Spleen (tissue), 13 donors: ENCODE measurements at places on chromosomes 7 and 10. TPM values are rescaled to one million over a fixed set of nuclear protein-coding genes. Genes with fewer than 3 reads are reported as not detected.

DNA sequence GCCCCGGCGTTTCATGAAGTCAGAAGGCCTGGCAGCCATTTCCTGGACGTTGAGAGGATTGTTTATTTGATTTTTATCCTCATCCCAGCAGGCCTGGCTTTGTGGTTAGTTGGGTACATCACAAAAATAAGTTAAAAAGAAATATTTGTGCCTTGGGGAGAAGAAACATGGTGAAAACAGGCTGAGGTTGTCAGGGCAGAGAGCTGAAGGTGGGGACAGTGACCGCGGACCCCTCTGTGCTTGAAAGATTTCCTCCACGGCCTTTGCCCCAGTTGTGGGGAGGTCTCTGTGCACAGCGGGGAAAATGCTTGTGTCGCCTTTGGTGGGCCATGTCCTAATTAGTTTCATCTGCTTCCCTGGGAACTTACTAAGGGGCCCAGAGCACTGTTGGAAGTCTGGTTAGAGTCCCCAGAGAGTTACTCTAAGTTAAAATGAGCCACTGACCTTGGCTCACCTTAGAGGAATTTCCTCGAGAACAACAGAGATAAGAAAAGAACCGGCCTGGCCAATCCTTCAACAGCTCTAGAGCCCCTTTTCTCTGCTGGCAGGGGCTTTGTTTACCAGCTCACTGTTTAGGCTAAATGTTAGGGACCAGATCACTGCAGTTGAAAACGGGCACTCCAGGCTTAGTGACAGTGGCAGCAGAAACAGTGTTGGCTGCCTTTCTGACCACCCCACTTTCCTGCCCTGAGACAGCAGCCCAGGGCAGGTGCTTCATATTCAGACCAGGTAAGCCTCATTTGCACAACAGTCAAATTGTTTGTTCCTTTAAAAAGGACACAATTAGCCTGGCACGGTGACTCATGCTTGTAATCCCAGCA lies 37.9 kb downstream of the CRCP start:
- peaks cover 52% of the 10 kb centered on the region for H3K36me3 ChIP-seq
- DNase-seq = no peak
- H3K27me3 ChIP-seq = no peaks in the 10 kb centered on the region
- H3K4me3 ChIP-seq = peak overlapping the region; percentile 2
- H3K4me1 ChIP-seq = peaks cover 31% of the 10 kb centered on the region

GRCh38 chr7:26688388-26688787 lies 176.0 kb downstream of the SKAP2 start:
- peak overlapping the region; percentile 25 for H3K27ac ChIP-seq
- peaks cover 44% of the 10 kb centered on the region for H3K4me1 ChIP-seq
- no peaks in the 10 kb centered on the region for H3K27me3 ChIP-seq
- no peaks in the 10 kb centered on the region for H3K36me3 ChIP-seq
- no peak for DNase-seq

DNA sequence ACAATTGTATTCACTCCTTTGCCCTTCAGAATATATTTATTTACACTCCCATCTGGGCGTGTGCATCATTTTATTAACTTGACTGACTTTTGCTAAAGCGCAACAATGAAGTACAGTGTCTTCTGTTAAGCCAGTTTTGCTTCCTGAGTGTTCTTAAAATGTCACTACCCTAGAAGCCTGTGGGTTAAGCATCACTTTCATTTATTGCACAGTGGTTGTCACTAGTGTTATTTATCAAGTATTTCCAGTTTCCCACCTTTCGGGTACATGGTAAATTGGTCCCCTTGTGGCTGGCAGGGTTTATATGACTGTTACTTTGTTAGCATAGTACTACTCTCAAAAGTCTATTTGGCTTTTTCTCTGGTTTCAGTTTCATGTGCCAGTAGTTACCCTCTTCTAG lies 3.3 kb downstream of the HILPDA start:
- H3K36me3 ChIP-seq = no peaks in the 10 kb centered on the region
- H3K4me3 ChIP-seq = no peak overlapping the region
- peaks cover 20% of the 10 kb centered on the region for H3K4me1 ChIP-seq
- no peak overlapping the region for H3K27ac ChIP-seq
- no peak for DNase-seq
- H3K27me3 ChIP-seq = no peaks in the 10 kb centered on the region

DNA sequence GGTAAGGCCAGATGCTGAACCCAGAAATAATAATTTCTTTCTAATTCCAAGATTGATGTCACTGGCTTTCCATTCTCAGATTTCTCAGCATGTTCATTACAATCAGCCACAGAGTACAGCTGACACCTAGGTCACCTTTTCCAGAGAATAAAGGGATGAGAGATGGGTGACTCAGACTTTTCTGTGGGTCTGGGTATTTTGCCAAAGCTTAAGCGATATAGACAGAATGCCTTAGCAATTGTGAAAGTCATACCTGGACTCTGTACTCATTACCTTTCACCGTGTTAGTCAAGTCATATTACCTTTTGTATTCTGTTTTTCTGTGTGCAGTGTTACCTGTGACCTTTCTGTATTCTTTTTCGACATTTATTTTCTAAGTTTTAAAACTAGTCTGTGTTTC lies 10.6 kb upstream of the PRTFDC1 start:
- H3K4me3 ChIP-seq = no peak overlapping the region
- H3K27ac ChIP-seq = no peak overlapping the region
- no peaks in the 10 kb centered on the region for H3K27me3 ChIP-seq
- no peak for DNase-seq
- H3K4me1 ChIP-seq = no peaks in the 10 kb centered on the region

- peaks cover 15% of the 10 kb centered on the region for H3K4me1 ChIP-seq
- no peaks in the 10 kb centered on the region for H3K36me3 ChIP-seq
- H3K4me3 ChIP-seq = no peak overlapping the region
These were observed 220.8 kb downstream of the LRMDA start for GRCh38 chr10:75652146-75652740.

DNA sequence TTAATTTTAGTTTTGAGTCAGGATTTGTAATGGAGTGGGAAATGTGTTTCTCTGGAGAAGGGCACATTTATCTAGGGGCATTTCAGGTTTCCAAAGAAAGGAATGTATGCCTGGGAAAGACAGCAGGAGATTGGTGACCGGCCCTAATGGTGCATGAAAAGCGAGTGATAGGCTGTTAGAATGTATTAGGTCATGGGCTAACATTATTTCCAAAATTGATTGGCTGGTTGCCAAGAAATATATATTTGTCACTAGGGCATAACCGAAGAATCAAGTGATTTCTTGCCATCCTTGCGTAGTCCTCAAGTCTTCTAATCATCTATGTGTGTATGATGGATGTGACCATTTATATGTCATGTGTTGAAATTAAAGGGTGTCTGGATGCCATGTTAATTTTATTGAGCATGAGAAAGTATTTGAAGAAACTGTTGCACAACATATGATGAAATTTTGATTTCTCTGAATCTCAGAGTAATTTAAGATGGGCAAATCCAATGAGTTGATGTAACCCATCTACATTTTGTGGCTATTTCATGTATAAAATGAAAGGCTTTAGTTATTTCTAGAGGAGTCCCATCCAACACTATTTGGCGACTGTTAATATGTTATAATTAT lies 248.4 kb downstream of the BMPER start:
- DNase-seq = no peak
- H3K4me1 ChIP-seq = no peaks in the 10 kb centered on the region
- H3K27ac ChIP-seq = no peak overlapping the region
- no peaks in the 10 kb centered on the region for H3K36me3 ChIP-seq
- H3K27me3 ChIP-seq = no peaks in the 10 kb centered on the region

DNA sequence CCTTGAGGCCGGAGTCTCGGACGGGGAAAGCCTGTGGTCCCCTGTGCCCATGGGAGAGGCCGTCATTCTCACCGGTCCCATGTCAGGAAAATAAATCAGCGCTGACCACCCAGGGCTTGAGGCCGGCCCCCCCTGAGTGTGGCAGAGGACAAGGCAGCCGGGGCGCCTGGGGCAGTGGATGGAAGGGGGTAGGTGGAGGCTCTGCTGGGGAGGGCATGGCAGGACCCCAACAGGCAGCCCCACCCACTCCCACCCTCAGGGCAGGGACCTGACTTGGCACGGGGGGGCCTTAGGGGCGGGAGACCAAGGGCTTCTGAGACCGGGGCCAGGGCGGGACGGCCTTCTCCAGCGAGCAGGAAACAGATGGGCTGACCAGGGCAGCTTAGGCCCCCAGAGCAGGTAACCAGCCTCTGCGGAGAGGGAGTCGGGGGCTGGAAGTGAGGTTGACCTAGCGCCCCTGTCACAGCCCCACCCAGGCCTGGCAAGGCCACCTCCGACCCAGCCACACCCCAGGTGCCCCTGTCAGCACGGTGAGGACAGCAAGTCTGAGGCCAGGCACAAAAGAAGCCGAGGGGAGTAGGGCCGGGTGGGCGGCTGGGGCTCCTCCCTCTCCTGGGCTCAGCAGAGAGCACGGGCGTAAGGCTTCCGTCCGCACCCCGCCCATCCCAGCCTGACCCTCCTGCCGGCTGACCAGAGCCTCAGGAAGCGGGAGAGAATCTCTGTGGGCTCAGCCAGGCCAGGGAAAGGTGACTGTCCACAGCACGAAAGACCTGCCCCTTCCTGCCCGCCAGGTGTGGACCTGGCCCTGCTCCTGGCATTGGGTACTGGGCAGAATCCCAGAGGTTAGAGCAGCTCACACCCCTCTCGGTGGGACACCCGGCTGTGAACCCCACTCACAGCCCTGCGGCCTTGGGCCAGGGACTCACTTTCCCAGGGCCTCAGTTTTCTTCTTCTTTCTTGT lies 87.4 kb downstream of the FOXL3 start:
- no peaks in the 10 kb centered on the region for H3K27me3 ChIP-seq
- no peak overlapping the region for H3K27ac ChIP-seq
- DNase-seq = peak; percentile 77
- no peak overlapping the region for H3K4me3 ChIP-seq
- H3K4me1 ChIP-seq = peaks cover 33% of the 10 kb centered on the region
- H3K36me3 ChIP-seq = no peaks in the 10 kb centered on the region

- H3K27me3 ChIP-seq = no peaks in the 10 kb centered on the region
- H3K27ac ChIP-seq = no peak overlapping the region
- H3K4me3 ChIP-seq = no peak overlapping the region
- no peaks in the 10 kb centered on the region for H3K4me1 ChIP-seq
These were observed 78.4 kb upstream of the IKZF1 start for GRCh38 chr7:50226145-50226544.

DNA sequence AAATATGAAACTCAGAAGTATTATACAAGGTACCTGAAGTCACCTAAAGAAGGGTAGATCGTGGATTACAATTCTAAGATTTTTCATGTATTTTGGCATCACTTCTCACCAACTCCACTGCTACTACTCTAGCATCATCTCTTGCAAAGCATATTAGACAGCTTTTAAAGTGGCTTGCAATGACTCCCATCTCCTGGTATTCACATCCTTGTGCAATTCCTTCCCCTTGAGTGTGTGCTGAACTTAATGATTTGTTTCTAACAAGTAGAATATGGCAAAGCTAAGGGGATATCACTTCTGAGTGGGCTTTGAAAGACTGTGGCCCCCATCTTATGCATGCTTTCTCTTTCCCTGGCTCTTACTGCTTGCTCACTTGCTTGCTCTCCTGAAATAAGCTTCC lies 280.2 kb downstream of the SNX13 start:
- no peaks in the 10 kb centered on the region for H3K36me3 ChIP-seq
- DNase-seq = no peak
- H3K4me1 ChIP-seq = peaks cover 4% of the 10 kb centered on the region
- H3K27me3 ChIP-seq = no peaks in the 10 kb centered on the region
- no peak overlapping the region for H3K4me3 ChIP-seq

GRCh38 chr10:70584909-70585544 lies 17.5 kb downstream of the PRF1 start:
- no peaks in the 10 kb centered on the region for H3K27me3 ChIP-seq
- H3K4me3 ChIP-seq = no peak overlapping the region
- H3K27ac ChIP-seq = no peak overlapping the region
- DNase-seq = no peak
- H3K4me1 ChIP-seq = peaks cover 9% of the 10 kb centered on the region

GRCh38 chr10:2938869-2939268 lies 128.5 kb upstream of the PFKP start:
- H3K4me1 ChIP-seq = no peaks in the 10 kb centered on the region
- DNase-seq = no peak
- no peak overlapping the region for H3K4me3 ChIP-seq
- no peak overlapping the region for H3K27ac ChIP-seq

GRCh38 chr10:29435809-29436501 lies 147.1 kb downstream of the LYZL1 start:
- no peak overlapping the region for H3K27ac ChIP-seq
- H3K27me3 ChIP-seq = no peaks in the 10 kb centered on the region
- no peak overlapping the region for H3K4me3 ChIP-seq
- no peak for DNase-seq
- H3K4me1 ChIP-seq = no peaks in the 10 kb centered on the region
- H3K36me3 ChIP-seq = no peaks in the 10 kb centered on the region

DNA sequence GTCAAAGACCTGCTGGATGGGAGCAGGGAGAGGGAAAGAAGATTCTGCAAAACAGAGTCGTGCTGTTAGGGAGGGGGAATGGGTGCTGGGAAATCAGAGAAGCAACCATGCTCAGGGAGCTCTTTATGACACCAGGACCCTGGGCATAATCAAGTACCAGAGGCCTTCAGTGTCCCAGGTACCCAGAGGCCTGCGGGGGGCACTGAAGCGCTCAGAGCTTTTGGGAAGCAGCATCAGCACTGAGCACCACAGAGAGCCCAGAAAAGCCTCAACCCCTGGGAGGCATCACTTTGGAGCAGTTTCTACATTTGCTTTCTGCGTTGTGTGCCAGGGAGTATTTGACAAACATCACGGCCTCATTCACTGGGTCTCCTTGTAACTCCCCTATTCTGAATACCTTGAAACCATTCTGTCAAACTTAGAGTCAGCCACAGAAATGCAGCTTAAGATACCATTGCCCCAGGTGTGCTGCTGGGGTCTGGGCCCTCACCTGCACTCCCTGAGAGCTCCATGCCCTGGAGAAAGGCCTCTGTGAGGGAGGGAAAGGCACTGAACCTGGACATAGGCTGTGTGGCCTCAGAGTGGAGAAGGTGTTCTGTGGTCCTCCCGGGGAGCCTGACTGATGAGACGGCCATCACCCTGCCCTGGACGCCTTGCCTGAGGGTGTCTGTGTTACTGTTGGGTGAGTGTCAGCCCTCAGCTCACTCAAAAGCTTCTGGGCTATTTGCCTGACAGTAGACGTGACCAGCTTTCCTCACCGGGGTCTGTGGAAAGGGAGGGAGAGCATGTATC lies 37.1 kb downstream of the CXCL12 start:
- no peaks in the 10 kb centered on the region for H3K4me1 ChIP-seq
- H3K27me3 ChIP-seq = no peaks in the 10 kb centered on the region
- no peaks in the 10 kb centered on the region for H3K36me3 ChIP-seq
- H3K27ac ChIP-seq = no peak overlapping the region
- DNase-seq = no peak
- no peak overlapping the region for H3K4me3 ChIP-seq

The TACC2 gene
- total RNA-seq = 13.9 TPM

The DDC gene
- 0.55 TPM for total RNA-seq

The DKK1 gene
- total RNA-seq = 4.4 TPM

The ZNF438 gene
- 23.1 TPM for total RNA-seq

The BTBD16 gene
- not detected for total RNA-seq

The DYDC1 gene
- total RNA-seq = not detected

The CALHM3 gene
- total RNA-seq = not detected

The GFRA1 gene
- 3.8 TPM for total RNA-seq

The MMD2 gene
- not detected for total RNA-seq

The ZNF804B gene
- not detected for total RNA-seq

The IGF2BP3 gene
- total RNA-seq = 6.8 TPM
